Fibroblast of skin of right biceps (primary cell): ENCODE measurements at places on chromosomes 13 and 19.

DNA sequence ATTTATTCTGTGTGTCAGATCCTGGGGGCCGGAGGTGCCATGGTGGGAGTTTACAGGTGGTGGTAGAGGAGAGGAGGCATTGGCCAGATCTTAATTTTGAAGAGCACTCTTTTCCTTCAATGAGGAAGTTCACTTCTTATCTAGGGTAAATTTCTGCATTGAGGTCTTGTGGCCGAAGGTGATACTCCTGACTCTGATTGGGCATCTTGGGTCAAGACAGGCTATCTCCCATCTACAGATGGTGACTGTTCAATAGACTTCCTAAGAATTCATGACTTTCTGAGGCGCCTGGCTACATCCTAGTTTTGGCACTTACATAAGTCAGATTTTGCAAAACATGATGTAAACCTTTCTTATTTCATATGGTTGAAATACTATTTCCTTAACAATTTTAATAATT is 135.2 kb downstream of the SUCLA2 start:
- DNase-seq, result no peak

GRCh38 chr13:27428160-27428559 is 3.7 kb downstream of the GTF3A start:
- no peak for DNase-seq

DNA sequence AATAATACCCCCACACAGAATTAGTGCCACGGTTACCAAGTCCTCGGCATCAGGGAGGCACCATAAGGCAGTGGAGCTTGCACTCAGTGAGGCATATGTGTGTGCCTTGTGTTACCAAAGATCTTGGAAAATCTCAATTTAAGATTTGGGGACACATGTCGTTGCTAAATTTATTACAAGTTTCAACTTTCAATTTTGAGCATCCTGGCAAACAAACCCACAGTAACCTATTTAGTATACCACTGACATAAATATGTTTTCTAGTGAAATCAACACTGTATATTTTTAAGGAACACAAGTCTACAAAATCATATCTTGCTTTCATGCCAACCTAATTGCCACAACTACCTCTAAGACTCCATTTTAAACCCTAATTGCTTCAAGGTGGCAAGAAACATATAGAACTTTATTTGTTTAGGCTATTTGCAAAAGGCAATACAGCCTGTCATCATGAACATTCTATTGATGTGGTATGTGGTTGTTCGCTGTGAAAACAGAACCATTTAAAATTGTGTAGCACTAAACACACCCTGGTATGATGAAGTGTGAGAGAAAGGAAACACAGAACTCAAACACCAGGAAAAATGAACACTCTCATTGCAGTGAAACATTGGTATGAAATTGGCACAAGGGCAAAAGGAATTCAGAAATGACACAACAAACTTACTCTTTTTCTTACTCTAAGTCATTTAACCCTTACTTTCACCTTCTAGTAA is 531.1 kb downstream of the IRS2 start:
- peak; percentile 42 for DNase-seq

DNA sequence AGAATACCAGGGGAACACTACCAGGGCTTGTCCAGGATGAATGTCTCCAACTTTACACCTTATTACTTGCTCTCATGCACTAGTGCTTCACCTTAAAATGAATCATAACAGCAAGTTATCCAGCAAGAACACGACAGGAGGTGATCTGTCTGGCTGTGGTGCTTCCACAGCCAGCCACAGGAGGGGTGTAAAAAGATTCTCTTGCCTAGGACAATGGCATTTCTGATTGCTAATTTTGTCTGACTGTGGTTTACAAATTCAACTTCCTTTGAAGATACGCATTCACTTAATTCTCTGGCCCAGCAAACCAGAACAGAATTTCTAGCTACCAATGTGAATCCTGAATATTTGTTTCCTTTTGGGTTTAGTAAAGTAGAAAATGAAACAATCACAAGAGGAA is 23.1 kb upstream of the COG3 start:
- peak; percentile 12 for DNase-seq

GRCh38 chr19:10612499-10613119 is 12.7 kb upstream of the SLC44A2 start:
- no peak for DNase-seq

- no peak for DNase-seq
These were observed 8.4 kb upstream of the KCTD4 start for GRCh38 chr13:45209229-45209628.

- DNase-seq, result peak; percentile 21
These were observed 248.8 kb downstream of the DACH1 start for GRCh38 chr13:71618159-71618558.

GRCh38 chr19:18469069-18469846 is 31.3 kb upstream of the ISYNA1 start:
- DNase-seq, result peak; percentile 63

DNA sequence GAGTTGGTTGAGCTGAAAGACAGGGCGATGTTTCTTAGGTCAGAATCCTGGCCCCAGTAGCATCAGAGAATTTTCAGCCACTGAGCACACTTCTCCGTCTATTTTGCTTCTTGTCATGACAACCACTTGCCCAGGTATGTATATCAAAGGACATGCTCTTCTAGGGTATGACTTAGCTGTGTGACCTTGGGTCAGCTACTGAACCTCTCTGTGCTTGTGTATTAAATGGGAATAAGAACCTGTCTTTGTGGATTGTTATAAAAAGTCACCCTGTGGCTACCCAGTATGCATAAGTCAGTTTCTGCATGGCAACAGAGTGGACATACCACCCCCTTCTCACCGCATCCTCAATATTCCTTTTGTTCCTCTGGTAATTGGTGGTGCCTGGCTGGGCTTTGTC is 26.1 kb downstream of the MBD3L1 start:
- no peak for DNase-seq

DNA sequence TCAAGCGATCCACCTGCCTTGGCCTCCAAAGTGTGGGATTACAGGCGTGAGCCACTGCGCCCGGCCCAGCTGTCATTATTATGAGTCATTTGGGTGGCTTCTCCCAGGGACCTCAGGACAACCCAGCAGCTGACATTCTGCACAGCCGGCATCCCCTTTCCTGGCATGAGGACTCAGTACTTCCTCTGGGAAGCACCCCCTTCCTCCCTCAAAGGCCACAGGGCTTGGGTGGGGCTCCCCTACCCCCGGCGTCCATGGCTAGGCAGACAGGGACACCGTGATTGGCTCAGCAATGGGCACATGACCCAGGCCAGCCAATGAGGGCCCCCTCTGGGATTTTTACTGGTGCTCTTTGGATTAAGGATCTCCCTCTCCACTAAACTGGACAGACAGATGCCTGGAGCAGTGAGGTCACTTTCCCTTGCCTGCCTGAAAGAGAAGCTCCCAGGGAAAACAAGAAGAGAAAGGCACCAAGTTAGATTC is 6.0 kb downstream of the KANK2 start:
- peak; percentile 58 for DNase-seq
